Myocyte (in vitro differentiated cells): ENCODE measurements at places on chromosomes 6 and 20.
A peak's percentile ranks its signal among the peaks of the same experiment; 100 is the strongest.

DNA sequence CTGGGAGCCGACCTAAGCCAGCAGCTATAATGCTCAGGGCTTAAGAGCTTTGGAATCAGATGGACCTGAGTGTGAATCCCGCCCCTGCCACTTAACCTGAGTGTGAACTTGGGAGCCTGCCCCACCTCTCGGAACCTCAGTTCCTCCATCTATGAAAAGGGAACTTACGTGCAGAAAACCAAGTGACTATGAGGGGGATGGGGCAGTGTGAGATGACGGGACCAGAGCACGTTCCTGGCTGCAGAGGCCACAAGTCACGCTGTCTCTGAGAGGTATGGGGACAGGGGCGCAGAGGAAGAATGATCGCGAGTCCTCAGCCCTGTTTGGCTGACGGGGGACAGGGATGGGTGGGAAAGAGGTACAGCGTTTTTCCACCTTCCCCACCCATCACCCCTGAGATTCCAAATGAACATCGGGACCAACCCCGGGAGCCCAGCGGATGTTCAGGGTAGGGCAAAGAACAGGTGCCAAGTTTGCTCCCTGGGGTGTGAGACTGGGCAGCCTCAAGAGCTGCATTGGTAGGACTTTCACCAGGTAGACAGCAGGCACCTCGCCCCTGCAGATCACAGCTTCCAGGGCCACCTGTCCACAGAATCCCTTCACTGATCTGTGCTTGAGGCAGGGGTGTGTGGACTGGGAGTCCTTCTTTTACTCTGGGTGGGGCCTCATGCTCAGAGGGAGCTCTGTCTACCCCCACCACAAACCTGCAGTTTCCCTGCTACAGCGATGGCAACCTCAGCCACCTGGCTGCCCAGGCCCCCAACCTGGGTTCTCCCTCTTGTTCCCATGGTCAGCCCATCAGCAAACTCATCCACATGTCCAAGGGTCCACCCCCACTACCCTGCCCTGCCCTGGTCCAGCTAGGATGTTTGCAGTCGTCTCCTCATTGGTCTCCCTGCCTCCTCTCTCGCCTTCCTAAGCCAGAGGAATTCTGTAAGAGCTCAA lies 85.8 kb downstream of the CEBPB start:
- DNase-seq: no peak

DNA sequence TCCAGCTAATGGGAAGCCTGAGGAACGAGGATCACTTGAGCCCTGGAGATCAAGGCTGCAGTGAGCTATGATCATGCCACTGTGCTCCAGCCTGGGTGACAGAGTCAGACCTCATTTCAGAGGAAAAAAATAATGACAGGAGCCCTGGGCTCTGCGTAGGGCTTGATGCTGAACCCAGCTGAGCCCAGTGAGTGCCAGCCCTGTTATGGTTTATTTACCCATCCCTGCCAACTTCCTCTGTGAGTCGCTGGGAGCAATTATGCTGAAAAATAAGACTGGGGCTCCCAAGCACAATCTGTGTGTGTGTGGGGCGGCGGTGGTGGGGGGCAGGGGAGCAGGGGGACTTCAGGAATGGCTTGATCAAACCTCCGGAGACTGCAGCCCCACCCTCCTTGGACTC lies 75.9 kb upstream of the PMEPA1 start:
- DNase-seq: no peak

DNA sequence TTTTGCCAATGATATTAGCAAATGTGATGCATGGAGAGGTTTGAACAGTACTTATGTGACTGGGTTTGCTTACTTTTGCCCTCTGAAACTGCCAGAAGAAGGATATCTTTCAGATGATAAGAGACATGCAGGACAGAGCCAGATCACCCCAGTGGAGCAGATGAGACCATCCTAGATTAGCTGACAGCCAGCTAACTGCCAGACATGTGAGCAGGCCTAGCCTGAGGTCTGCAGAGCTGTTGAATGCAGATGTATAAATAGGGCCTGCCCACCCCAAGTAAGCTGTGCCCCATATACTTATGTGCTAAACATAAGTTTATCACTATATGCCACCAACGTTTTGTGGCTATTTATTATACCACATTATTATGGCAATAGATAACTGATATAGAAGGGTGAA lies 5.9 kb downstream of the ZSCAN31 start:
- DNase-seq: no peak

DNA sequence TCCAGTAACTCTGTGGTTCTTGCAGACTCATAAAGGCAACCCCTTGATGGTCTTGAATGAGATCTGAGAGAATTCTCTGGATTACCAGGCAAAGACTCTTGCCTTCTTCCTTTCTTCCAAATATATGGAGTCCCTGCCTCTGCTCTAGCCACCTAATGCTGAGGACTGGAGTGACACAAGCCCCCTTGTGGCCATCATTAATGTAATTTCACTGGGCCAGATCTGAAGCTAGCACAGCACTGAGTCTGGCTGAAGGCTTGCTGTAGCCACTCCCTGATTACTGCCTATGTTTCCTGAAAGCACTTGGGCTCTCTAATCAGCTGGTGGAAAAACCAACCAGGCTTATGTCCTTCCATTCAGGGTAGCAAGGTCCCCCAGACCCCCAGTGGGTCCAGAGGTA lies 559.3 kb upstream of the IRAK1BP1 start:
- DNase-seq: peak; percentile 4

GRCh38 chr6:55003719-55004430 lies 157.3 kb downstream of the FAM83B start:
- DNase-seq: no peak

DNA sequence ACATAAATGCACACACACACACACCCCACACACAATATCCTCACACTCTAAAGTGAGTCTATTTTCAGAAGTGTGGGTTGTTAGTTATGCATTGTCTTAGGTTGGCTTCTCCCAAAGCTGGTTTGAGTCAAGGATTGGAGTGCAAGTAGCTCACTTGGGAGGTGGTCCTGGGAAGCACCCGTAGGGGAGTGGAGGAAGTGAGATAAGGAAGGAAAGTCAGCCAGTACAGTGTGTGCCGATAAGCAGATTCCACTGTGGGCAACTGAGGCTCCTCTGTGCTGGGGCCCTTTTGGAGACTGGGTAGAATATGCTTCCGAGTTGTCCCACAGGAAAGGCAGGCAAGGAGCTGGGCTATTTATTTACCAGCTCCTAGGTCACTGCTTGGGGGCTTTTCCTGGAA lies 67.2 kb downstream of the PLCB4 start:
- no peak for DNase-seq

DNA sequence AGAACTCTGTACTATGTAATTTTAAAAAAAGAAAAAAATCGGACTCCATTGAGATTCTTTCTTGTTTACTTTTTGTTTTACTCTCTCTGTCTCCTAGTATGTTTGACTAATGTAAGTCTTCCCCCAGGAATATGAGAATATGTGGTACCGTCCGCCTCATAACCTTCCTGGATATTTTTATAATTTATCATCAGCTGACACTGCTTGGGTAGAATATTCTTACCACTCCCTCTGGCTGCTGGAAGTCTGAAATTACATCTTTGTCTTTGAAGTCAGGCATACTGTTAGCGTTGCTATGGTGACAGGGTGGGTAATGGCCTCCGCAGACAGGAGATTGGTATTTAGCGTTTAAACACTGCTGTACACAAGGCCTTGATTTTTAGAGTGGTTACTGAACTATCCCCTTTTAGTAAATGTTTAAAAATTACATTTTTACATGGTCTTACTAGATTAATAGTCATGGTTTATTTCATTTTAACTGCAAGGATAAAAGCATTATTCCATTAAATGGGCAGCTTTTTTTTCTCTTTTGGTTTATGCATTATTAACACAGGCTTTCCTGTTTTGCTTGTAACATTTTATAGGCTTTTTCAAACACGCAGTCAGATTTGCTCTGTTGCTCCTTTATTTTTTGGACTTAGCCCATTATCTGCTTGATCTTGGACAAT lies 176.4 kb downstream of the ARID1B start:
- DNase-seq: peak; percentile 98

DNA sequence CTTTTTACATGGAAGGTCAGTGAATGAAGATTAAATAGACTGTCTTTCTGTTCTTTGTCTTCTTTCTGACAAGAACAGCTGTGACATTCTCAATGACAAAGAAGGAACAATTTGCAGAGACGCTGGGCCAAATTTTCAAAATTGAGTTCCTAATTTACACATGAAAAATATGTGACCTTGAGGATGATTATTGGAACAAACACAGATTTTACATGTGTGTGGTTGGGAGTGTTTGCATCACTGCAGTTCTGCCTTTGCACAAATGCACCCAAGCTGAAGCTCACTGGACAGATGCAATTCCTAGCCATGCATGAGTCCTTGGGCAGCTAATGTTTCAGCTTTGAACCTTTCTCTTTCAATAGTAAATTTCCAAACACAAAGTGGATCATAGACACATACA lies 350.8 kb downstream of the QKI start:
- no peak for DNase-seq

GRCh38 chr6:17281497-17282481 lies 628 bp downstream of the RBM24 start:
- peak; percentile 51 for DNase-seq

- no peak for DNase-seq
These were observed 72.7 kb downstream of the QRSL1 start for GRCh38 chr6:106702046-106702445.

DNA sequence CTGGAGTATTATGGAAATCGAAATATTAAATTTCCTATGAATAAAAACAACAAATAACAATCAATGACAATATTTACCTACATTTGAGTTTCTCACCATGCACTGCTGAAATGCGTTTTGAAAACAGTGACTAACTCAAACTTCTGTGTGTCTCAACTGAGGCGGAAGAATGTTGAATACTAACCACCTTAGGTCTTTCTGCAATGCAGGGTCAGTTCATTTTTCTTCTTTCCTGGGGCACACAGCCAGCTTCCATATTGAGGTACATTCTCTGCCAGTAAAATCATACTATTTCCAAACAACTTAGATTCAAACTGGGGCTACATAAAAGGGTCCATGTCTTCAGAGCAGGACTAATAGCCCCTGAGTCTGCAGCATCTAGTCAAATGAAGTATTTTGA lies 310.1 kb downstream of the UTRN start:
- no peak for DNase-seq

- DNase-seq: no peak
These were observed 2.5 kb downstream of the RREB1 start for GRCh38 chr6:7110092-7110792.

DNA sequence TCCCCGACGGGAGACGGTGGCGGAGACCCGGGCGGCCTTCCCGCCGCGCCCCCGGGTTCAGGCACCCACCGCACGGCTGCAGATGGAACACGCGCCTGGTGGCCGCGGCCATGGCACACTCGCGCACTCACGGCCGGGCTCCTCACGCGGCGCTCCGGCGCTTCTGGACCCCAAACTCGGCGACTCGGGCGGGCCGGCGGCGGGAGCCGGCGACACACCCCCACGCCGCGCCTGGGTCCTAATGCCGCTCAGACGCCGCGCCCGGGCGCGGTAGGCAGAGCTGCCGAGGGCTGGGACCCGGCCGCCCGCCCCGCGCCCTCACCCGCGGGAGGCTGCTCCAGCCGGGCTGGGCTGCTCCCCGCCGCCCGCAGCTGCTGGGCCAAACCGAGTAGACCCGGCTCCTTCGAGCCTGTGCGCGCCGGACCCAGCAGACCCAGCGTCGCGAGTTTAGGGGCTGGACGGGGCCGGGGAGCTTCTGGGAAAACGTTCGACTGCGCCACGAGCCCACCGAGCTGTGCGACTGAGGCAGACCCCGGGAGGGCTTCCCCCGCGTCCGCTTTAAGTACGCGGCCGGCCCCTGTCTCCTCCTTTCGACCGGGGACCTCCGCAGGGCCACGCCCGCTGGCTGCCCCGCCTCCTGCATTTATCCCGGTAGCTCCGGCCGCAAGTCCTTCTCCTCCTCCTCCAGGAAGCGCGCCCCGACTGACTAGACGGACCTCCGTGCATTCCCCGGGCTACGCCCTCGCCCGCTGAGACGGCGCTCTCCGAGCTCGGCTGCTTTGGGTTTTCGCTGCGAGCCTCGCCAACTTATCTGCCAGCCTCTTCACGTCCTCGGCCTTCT lies at the start of gene SLC4A11:
Gene SLC4A11, minus strand, starts transcription at position 165 of the 841 bp plus-strand sequence. Its CDS starts 53 bp downstream, at position 112.
- peak; percentile 78 for DNase-seq

GRCh38 chr6:131728296-131728939 lies 17.6 kb upstream of the CTAGE9 start:
- DNase-seq: peak; percentile 19

GRCh38 chr20:25699914-25700313 lies 3.3 kb upstream of the ZNF337 start:
- peak; percentile 20 for DNase-seq

DNA sequence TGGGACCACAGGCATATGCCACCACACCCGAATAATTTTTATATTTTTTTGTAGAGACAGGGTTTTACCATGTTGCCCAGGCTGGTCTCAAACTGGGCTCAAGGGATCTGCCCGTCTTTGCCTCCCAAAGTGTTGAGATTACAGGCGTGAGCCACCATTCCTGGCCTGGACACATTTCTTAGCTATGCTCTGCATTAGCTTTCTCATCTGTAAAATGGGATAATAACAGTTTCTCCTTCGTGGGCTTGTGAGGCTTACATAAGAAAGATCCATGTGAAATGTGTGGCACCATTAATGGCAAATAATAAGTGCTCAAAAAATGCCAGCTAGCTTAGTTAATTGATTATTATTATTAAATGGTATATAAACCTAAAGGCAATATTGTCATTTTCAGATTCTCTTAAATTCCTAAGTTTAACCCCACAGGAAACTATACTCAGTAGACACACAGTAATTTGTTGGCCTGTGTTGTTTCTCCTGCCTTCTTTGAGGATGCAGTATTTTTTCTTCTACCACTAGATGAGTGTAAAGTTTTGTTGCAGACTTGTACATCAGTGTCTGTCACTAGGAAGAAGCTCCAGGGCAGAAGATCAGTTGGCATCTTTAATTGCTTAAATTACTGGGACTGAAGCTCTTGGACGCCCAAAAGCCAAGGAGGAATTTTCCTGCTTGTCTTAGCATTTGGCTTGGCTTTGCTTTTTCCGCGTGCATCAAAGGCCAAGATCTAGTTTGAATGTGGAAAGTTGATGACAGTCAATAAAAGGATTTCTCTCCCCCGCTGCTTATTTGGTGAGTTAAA lies 162.3 kb upstream of the ZNF217 start:
- DNase-seq: no peak

GRCh38 chr6:44332585-44332984 lies 9.9 kb upstream of the SPATS1 start:
- peak; percentile 12 for DNase-seq

- no peak for DNase-seq
These were observed 792 bp downstream of the SLC23A2 start for GRCh38 chr20:5000263-5001173.

- DNase-seq: no peak
These were observed 16.4 kb upstream of the ENPP4 start for GRCh38 chr6:46113370-46113769.

DNA sequence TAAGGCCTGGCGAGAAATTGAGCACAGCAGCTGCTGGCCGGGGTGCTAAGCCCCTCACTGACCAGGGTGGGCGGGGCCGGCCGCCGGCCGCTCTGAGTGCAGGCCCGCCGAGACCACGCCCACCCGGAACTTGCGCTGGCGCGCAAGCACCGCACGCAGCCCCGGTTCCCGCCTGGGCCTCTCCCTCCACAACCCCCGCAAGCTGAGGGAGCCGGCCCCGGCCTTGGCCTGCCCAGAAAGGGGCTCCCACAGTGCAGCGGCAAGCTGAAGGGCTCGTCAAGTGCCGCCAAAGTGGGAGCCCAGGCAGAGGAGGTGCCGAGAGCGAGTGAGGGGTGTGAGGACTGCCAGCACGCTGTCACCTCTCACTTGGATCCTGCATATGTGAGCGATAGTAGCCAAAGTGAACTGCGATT lies 251.2 kb downstream of the GJA1 start:
- no peak for DNase-seq
